ENCODE measurements at places on chromosomes 5 and 9. TPM values are rescaled to one million over a fixed set of nuclear protein-coding genes. Genes with fewer than 3 reads are reported as not detected.

GRCh38 chr9:89745601-89746376, 141.0 kb downstream of the GADD45G start:
- no peak for DNase-seq

- DNase-seq, result no peak
Observed at GRCh38 chr5:2190549-2190948, 307.8 kb upstream of the IRX4 start.

- no peak for DNase-seq
Observed at GRCh38 chr5:17357504-17357903, 140.1 kb downstream of the BASP1 start.

DNA sequence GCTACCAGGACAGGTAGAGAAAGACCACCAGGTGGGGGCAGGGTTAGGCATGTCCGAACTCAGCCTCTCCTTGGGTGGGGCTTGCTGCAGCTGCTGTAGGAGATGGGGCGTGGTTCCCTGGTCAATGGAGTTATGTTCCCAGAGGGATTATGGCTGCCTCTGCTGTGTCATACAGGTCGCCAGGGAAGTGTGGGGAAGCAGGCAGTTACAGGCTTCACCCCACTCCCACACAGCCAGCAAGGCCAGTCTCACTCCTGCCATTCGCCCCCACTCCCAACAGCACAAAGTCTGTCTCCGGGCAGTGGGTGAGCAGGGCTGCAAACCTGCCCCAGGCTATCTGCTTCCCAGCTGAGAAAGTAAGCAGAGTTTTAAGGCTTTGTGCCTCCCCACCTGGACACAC, 20.0 kb upstream of the CEP72 start:
- no peak for DNase-seq

DNA sequence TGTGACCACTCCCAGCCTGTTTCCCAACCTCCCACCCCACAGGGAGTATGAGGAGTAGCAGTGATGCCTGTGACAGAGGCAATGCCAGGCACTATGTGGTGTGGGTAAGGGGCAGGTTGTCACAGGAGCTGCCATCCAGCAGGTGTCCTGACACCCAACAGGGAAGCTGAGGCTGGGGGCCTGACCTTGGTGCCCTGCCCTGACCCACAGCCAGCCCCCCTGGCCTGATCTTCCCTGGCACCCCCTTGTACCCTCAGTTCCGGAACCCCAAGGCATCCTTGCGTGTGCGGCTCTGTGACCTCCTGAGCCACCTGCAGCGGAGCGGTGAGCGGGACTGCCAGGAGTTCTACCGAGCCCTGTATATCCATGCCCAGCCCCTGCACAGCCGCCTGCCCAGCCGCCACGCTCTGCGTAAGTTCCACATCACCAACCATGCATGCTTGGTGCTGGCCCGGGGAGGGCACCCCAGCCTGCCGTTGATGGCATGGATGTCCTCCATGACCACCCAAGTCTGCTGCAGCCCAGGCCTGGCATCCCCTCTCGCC, 14.4 kb downstream of the CARD19 start:
- no peak for DNase-seq

GRCh38 chr5:4614088-4614487, 526.0 kb upstream of the ADAMTS16 start:
- DNase-seq, result peak; percentile 50

GRCh38 chr9:125820100-125820804, 73.1 kb downstream of the PBX3 start:
- DNase-seq, result peak; percentile 48

GRCh38 chr9:84371737-84372136, 31.2 kb upstream of the SLC28A3 start:
- no peak for DNase-seq

DNA sequence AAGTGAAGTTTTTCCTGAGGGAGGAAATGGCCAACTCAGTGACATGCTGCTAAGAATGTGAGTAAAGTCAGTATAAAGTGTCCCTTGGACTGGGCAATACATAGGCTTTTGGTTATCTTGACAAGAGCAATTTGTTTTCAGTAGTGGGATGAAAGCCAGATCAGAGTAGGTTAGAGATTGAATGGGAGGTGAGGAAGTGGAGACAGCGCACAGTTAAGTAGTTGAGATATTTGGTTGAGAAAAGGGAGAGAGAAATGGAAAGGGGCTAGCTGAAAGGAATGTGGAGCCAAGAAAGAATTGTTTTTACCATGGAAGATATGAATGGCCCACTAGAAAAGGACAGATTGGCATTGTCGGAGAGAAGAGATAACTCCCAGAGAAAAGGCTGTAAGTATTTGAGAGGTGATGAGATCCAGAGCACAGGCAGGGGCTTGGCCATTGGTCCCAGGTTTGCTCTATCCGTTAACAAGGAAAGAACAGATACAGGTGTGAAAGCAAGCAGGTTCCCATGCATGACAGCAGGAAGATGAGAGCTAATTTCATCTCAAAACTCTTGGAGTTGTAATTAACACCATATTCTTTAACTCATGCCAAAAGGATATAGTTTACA, 392.0 kb downstream of the NR2F1-AS1 start:
- no peak for DNase-seq

GRCh38 chr5:143229896-143230675, 173.4 kb downstream of the NR3C1 start:
- no peak for DNase-seq

DNA sequence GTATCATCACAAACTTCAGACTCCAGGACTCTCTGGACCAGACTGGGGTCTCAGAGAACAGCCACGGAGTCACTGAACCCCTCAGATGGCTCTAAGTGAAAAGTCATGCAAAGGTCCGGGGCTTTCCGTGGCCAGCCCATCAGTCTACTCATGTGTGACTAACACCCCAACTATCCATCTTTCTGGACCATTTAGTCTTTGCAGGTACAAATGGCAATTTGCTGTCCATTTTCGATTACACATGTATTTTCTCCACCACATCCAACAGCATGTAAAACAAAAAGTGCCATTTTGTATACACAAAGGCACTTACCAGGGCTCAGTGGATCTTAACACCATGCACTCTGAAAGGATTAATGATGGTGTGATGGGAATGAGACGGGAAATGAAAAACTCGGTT, 387.7 kb downstream of the BNC2 start:
- DNase-seq, result no peak

DNA sequence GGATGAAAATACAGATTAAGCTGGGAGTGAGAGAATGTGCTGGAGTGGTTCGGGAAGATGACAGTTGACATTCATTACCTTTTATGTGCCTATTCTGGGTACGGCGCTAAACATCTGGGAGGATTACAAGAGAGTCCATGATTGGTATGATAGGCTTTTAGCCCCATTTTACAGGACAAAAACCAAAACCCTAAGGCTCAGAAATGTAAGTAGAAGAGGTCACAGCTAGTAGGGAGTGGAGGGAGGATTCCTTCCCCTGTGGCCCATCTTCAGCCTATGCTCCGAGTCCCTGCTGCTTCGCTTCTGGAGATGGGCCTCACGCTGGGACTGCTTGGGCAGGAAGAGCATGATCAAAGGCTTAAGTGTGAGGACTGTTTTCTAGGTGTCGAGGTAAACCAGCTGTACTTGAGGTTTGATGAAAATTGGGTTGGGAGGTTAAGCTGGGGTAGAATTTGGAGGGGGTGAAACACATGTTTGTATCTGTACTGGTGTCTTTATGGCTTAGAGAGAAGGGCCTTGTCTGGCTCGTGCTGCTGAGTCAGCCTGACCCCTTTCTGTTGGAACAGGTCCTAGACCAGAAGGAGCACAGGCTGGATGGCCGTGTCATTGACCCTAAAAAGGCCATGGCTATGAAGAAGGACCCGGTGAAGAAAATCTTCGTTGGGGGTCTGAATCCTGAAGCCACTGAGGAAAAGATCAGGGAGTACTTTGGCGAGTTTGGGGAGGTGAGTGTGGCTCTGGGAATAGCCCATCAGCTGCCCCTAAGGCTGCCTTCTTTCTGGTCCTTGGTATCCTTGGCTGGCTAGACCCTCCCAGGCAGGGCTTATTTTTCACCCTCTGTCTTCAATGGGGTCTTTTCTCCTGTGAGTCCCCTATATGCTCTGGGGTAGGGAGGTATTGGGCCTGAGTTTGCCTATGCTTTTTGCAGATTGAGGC, 2.1 kb downstream of the HNRNPAB start:
- DNase-seq, result no peak

- peak; percentile 20 for DNase-seq
Observed at GRCh38 chr5:180396926-180397325, 43.8 kb upstream of the GFPT2 start.

- DNase-seq, result no peak
Observed at GRCh38 chr9:94034511-94034910, 49.8 kb upstream of the PTPDC1 start.

DNA sequence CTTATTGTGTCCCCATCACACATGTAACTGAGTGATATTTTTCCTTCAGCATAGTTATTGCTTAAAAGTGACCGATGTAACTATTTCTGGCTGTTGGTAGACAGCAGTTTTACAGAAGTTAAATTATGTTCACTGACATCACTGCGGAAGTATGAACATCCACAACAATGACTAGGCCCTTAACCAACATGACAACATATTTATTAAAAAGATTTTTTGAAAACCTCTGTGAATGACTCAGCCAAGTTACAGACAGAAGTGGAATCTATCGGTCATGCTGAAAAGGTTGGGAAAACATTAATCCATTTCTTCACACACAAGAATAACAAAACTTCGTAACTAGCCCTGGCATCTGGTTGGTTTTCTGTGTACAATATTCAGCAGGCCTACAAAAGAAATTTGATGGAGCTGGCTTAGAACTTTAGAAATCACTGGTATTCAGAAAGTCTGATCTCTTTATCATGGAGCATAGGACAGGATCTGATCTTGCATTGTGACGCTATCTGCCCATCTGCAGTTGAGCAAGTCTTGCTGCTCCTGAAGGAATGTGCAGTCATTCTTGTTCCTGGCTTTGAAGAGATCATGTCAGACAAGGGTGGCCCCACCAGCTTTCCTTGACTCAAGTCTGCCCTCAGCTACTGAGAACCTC, 6.5 kb downstream of the GLIS3 start:
- no peak for DNase-seq

DNA sequence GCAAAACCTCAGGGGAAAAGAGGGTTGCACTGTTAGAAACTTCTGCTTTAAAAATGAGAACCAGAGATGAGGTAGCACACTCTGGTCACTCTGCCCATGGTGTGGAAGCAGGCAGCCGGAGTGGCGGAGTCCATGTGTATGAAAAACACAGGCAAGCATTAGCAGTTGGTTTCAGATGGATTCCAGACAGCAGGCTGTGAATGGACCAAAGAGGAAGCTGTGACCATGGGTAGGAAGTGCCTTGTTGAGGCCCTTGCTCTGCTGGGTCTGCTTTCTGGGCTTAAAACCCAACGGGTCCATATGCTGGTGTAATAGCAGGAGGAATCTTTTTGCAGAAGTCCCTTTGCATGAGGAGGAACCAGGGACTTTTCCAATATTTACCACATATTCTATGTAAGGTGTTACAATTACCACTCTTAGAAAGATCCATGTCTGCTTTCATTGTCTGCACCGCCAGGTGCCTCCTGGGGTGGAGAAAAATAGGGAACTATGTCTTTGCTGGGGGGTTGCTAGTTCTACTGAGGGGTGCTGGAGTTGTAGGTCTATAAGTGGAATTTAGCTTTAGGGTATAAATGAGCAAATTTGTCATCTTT, 77.0 kb downstream of the ANKRD55 start:
- DNase-seq, result no peak

GRCh38 chr9:83280790-83281189, 217.8 kb upstream of the RASEF start:
- DNase-seq, result no peak

The GFPT2 gene
- total RNA-seq, result 14.9 TPM

The SPINK5 gene
- total RNA-seq, result 0.06 TPM

The NEURL1B gene
- total RNA-seq, result 17.4 TPM

The C5orf52 gene
- total RNA-seq, result not detected

The PCDHGA8 gene
- total RNA-seq, result 4.6 TPM

The PSMD5 gene
- total RNA-seq, result 21.0 TPM

The C9orf43 gene
- total RNA-seq, result 0.88 TPM

The TMEM252 gene
- total RNA-seq, result not detected

The COMMD10 gene
- total RNA-seq, result 42.6 TPM

The IL4 gene
- not detected for total RNA-seq

The ZDHHC11B gene
- total RNA-seq, result 7.3 TPM

The ANKRD34B gene
- total RNA-seq, result 2.7 TPM

The RNF180 gene
- 39.4 TPM for total RNA-seq

The TEX48 gene
- not detected for total RNA-seq

The FEM1C gene
- total RNA-seq, result 15.4 TPM

The OGN gene
- total RNA-seq, result 576 TPM

The SNCAIP gene
- total RNA-seq, result 33.4 TPM

The POLR3G gene
- 6.1 TPM for total RNA-seq
